NCI-H345 (cell line): ENCODE measurements at places on chromosomes 3 and 15.

- DNase-seq = no peak
Observed at GRCh38 chr3:69747511-69748258, 8.4 kb downstream of the MITF start.

DNA sequence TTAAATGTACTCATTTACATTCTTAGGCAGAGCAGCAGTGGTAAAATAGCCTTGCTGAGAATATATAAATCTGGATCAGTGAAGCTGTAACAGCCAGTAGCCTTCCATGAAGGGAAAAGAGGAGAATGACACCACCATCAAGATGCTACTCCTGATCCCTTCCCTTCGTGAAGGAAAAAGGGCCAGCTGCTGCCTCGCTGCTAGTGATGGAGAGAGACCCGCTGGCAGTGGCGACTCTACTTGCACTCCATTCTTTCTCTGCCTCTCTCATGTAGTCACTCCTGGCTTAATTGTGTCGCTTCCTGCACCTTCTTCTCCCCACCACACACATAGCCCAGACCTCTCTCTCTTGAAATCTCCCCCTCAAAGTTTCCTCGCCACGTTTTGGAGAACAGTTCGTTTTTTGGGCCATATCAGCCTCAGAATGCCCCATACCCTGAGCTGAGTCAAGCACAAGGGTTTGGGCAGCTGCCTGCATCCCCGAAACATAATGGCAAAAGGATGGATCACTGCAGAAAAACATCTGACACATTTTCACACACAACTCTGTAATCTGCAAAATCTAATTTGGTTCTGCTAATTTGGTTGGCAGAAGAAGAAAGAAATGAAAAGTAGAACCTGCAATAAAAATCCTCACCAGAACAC is 460.3 kb upstream of the IL12A start:
- DNase-seq = no peak

DNA sequence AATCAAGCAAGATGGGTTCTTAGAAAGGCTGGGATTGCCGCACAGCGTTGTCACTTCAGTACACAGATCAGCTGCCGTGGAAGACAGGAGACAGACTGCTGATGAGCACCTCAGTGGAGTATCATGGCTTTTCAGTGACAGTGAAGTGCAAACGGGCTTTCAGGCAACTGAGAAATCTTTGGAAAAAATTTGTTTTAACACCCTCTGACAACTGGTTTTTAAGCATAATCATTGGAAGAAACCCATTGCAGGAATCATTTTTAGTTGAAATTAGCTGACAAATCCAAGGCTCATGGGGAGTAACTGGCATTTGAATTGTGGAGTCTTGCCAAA is 418.8 kb downstream of the OTOL1 start:
- DNase-seq = peak; percentile 25

DNA sequence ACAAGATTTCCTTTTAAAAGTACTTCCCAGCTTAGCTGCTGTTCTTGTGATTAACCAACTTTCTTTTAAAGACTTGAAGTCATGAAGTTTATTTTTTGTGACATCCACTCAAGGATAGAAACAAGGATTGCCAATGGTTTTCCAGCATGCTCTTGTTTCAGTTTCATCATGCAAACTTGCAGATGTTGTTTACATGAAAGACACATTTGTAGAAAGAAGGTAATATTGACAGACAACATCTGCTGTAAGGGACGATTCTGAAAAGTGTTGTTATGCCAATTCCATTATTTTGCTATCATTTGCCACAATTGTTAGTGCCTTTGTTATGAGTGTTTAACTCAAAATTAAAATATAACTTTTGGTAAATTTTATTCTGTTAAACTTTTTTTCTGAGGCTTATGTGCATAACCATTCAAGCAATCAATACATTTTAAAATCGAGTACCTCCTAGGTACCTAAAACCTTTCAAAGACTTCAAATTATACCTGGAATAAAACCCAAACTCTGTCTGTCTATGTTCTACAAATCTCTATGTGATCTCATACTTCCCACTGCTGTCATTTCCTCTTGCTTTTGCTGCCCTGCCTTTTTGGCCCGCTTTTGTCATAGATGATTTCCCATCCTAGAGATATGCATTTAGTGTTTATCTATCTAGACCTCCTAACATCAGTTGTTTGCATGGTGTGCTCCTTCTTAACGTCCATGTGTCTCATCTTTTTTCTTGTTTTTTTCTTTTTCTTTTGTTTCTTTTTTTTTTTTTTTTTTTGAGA is 630.4 kb downstream of the NR2F2 start:
- DNase-seq = no peak

- DNase-seq = no peak
Observed at GRCh38 chr3:125437631-125438435, 62.7 kb upstream of the ZNF148 start.

- DNase-seq = no peak
Observed at GRCh38 chr15:29130951-29131839, 138.4 kb downstream of the NSMCE3 start.

DNA sequence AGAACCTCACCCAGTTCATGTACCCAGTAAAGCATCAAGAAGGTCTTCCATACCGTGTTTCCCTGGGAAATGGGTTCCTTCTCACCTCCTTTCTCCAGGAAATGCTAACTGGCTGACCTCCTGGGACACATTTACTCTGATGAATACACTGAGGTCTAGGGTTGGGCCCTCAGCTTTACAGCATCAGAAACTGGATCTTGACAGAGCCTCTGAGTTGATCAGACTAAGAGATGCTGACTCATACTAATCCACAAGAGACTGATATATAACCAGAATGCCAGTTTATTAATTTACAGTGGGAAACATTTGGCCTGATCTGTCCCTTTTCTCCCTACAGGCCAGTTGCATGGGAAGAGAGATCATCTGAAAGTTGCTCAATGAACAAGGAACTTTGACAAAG is 55.8 kb downstream of the GTF2E1 start:
- no peak for DNase-seq

DNA sequence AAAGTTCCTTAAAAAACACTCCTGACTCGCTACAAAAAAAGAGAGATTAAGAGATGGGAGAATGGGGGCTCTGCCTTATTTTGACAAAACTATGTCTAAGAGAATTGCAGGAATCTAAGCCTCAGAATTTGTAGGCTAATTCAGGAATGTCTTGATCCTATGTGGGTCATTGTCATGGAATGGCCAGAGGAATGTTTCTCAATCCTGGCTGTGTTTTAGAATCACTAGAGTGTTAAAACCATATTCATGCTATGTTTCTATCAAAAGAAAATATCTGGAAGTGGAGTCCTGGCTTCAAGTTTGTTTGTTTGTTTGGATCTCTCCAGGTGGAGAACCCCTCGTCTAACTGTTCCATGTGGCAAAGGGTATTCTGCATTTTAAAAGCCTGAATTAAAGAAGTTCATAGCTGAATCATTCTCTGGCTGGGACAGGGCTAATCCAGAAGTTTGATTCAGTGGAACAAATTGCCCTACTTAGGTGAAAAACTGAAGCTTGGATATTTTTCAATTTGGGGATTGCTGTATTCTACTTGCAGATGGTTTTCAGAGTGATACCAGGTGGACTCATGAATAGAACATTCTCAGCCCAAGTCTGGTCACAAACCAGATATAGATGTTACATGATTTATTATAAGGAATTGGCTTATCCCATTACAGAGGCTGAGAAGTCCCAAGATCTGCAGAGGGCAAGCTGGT is 28.2 kb downstream of the GJD2 start:
- no peak for DNase-seq

DNA sequence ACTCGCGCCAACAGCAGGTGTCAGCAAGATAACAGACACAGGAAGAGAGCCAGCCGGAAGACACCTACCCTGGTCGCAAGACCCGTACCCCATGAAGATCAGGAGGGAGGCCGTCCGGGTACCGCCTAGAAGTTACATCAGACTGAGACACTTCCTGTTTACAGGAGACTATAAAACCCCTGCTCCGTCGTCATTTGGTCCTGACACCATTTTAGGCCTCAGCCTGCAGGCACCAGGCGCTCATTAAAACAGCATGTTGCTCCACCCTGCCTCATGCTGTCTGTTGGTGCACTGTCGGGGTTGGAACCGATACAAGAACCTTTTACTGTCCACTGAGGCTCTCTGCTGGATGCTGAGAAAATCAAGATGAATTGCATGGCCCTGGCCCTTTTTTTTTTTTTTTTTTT is 15.6 kb upstream of the PRTG start:
- DNase-seq = no peak

DNA sequence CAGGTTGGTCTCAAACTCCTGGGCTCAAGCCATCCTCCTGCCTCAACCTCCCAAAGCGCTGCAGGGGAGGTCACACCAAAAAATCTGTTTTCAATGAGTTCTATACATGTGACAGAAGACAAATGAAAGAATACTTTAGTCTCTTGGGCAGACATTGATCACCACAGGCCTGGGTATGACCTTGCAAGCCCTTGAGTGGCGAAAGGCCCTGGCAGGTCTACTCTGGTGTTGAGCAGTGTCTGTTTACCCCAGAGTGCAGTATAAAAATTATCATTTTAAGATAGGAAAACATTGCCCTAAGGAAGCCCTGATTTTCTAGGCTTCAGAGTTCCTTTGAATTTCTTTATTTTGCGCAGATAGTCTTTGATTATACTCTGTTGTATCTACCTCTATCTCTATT is 61.6 kb upstream of the GBE1 start:
- DNase-seq = no peak

GRCh38 chr3:63791974-63792373 is 27.1 kb upstream of the C3orf49 start:
- peak; percentile 11 for DNase-seq

GRCh38 chr3:108346301-108347227 is 50.2 kb downstream of the HHLA2 start:
- DNase-seq = no peak

DNA sequence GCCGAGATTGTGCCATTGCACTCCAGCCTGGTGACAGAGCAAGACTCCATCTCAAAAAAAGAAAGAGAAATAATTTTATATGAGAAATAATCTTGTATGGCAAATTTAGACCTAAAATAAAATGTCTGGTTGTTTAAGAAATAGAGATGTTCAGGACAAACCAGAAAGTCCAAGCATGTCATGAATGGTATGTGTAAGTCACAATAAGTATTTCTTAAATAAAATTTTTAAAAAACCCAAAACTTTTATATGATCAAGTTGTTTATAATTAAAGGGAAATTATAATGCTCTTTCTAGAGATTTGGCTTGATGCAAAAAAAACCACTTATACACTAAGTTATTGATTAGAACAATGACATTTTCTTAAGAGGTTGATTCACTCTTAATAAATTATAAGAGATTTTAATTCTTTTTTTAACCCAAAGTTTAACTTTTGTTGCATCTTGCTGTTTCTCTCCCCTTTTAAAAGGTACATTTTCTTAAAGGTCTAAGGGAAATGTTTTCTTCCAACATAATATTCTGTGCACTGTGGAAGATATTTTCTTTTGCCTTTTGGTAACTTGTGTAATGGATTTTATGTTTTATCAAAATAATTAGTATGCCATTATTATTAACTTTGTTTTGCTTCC is 105.7 kb downstream of the RTP4 start:
- no peak for DNase-seq
